ENCODE measurements at places on chromosomes 12 and 14.

DNA sequence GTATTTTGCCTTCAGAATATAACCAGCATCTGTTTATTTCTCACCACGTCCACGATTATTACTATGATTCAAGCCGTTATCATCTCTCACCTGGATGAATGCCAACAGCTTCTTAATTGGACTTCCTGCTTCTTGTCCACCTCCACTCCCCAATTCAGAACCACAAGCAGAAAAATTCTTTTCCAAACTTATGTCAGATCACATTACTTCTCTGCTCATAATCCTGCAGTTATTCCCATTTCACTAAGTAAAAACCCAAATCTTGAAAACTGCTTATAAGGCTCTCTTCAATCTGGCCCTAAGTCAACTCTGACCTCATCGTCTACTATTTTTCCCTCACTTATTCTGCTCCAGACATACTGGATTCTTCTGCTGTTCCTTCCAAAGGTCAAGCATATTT lies 2.0 kb downstream of the CRY1 start:
- no peak for DNase-seq

DNA sequence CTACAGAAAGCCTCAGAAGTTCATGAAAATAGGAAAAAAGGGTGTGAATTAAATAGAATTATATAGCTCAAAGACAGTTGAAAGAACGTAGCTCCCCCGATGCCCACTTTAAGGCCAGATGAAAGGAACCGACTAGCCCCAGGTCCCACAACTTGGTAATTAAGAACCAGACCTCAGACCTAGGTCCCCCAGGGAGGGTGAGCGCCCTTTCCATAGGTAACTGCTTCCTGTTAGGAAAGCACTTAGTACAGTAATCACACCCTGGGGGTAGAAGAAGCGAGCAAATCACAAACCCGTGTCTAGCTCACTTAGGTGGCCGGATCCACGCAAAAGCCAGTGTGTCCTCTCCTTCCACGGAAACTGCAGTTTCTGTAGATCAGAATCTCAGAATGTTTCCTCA lies 77.1 kb downstream of the PLXNC1 start:
- DNase-seq: no peak

GRCh38 chr14:74627076-74627475 lies 15.0 kb upstream of the LTBP2 start:
- DNase-seq: no peak

DNA sequence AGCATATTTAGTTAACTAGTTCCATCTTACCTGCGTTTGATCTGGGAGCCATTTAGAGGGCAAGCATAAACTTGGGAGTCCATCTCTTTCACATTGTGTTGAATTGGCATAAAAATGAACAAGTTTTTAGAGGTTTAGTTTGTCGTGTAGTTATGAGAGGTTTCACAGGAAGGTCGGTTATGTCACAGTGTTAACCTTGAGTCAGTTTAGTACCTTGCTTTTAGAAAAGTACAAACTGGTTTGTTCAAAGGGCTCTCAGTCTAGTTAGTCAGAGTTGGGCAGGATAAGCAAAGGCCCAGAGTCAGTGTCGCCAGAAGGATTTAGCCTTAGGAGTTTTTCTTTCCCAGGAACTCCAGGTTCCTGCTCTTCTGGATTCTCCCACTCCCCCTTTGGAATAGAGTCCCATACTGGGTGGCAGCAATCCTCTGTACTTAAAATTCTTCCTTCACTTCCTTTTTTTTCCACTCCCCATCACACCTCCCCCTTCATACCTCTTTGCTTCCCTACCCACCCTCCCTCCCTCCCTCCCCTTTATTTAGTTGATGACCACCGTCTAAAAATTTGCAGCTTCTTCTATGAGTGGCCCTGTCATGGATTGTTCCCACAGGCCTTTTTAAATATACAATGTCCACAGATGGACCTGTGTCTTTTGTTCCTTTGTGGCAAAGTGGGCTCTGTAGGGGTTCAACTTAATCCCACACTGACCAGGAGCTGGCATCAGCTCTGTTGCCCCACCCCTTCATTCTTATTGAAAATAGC lies 12.1 kb downstream of the PCBP2 start:
- DNase-seq: no peak

GRCh38 chr12:11695321-11695720 lies 45.8 kb downstream of the ETV6 start:
- DNase-seq: no peak

DNA sequence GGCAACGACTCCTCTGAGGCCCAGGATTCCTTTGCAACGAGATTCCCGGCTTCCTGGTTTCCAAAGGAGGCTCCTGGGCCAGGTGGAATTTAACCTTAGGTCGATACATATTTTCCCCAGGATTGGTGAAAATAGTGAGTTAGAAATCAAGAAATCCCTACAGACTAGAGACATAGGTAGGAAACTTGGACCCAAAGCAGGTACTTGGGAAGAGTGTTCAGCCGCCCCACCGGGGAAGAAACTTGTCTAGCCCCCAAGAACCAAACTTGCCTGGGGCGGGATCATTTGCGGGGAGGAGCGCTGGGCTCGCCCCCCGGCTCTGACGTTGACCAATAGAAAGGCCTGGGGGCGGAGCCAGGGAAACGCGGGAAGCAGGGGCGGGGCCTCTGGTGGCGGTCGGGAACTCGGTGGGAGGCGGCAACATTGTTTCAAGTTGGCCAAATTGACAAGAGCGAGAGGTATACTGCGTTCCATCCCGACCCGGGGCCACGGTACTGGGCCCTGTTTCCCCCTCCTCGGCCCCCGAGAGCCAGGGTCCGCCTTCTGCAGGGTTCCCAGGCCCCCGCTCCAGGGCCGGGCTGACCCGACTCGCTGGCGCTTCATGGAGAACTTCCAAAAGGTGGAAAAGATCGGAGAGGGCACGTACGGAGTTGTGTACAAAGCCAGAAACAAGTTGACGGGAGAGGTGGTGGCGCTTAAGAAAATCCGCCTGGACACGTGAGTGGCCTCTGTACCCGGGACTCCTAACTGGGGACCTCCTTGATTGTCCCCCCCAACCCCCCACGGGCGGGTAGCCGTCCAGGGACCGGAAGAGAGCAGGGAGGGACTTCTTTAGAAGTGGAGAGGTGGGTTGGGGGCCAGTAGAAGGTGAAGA lies at the start of gene CDK2:
Gene CDK2, plus strand, starts transcription at position 423 of the 874 bp plus-strand sequence. Its CDS starts 179 bp downstream, at position 602.
- peak; percentile 89 for DNase-seq

- DNase-seq: no peak
Observed at GRCh38 chr14:59018978-59019377, 169.5 kb upstream of the DAAM1 start.

DNA sequence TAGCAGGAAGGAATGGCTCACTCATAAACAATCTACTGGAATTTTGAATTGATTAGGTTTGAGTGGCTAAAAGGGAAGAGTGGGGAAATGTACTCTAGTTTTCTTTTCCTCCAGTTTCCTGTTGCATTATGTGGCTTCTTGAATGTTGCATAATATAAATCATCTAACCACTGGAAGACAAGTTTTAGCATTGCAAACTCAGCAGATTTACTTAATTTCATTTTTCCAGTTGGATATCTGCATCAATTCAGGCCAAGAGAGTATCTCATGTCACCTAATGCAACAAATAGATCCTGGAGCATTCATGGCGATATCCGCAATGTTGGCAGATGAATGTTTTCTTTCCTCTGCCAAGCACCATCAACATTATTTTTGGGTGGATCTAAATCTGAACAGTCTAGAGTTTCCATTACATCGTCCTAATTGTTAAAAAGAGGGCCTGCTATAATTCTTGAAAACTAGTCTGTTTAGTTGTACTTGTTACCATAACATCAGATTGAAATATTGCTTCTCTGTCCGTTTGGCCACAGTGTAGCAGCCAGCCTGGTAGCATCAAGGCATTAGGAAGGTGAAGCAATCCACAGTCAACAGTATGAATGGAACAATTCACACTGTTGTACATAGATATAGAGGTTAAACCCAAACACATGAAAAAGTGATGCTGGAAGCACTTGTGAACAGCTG lies 544.2 kb downstream of the ETNK1 start:
- no peak for DNase-seq

DNA sequence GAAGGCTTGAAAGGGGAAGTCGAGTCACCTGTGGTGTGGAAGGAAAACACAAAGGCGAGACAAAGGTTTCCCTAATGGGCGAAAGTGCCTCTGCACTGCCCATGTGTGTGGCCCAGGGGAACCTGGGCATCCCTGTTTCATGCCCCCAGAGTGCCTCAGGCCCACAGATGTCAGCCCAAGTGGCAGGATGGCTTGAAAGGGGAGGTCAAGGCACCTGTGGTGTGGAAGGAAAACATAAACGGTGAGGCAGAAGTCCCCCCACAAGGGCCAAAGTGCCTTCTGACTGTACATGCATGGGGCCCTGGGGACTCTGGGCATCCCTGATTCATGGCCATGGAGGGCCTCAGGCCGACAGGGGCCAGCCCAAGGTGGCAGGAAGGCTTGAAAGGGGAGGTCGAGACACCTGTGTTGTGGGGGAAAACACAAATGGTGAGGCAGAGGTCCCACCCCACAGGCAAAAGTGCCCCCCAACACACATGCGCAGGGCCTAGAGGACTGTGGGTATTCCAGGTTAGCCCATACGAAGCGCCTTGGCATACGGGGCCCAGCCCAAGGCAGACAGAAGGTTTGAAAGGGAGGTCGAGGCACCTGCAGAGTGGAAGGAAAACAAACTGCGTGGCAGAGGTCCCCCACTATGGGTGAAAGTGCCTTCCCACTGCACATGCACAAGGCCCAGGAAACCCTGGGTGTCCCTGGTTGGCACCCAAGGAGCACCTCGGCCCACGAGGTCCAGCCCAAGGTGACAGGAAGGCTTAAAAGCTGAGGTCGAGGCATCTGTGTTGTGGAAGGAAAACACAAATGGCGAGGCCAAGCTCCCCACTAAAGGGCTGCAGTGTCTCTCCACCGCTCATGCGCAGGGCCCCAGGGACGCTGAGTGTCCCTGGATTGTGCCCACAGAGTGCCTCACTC lies 382.3 kb downstream of the ALG10 start:
- DNase-seq: no peak

DNA sequence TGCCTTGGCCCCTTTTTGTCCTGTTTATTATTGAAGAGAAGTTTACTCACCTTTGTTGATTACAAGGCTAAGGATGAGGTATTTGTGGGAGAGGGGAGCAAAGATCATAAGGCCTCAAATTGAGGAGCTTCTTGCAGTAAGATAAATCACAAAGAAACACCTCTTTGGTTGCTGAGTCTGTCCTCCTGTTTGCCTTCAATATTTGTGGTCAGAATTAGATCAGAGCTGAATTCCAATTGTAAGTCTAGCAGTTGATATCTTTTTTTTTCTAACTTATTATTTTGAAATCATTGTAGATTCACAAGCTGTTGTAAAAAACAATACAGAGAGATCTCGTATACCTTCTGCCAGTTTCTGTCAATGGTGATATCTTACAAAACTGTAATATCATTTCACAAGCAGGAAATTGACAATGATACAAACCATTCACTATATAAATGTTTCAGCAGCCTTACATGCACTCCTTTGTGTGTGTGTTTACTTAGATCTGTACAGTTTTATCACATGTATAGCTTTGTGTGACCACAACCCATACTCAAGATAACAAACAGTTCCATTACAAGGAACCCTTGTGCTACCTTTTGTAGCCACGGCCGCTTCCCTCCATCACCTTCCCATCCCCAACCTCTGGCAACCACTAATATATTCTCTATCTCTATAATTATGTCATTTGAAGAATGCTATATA lies 97.4 kb downstream of the KICS2 start:
- DNase-seq: no peak

- no peak for DNase-seq
Observed at GRCh38 chr12:53290661-53291060, 4.7 kb upstream of the PFDN5 start.

- no peak for DNase-seq
Observed at GRCh38 chr12:126760092-126760491, 1506.9 kb upstream of the TMEM132C start.

DNA sequence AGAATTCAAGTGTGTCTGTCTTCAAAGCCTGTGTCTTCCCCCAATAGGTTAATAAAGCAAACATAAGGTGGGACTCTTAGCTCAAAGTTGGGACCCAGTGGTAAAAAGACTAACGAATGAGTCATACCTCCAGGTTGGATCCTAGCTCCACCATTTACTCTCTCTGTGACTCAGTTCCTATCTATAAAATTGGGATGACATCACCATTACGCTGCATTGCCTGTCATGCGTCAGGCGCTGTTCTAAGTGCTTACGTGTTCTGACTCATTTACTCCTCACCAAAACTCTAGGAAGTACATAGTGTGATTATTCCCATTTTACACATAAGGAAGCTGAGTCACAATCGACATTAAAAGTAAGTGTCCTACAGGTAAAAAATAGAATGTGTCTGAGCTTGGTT lies 915.8 kb downstream of the VRK1 start:
- no peak for DNase-seq

DNA sequence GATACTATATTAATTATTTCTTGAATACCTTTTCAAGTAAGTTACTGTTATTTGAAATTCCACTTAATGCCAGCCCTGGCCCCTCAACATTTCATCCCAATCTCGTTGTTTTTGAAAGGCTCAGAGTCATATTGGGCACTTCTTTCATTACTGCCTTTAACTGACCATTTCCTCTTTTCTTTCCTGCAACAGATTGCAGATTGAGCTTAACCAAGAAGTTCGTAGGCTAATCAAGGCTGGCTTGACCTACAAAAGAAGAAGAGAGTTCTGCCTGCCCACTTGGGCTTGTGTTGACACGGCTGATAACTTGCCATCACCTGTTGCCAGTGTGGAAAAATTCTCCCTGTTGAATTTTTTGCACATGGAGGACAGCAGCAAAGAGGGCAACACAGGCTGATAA lies 91.0 kb downstream of the FLRT2 start:
- no peak for DNase-seq

DNA sequence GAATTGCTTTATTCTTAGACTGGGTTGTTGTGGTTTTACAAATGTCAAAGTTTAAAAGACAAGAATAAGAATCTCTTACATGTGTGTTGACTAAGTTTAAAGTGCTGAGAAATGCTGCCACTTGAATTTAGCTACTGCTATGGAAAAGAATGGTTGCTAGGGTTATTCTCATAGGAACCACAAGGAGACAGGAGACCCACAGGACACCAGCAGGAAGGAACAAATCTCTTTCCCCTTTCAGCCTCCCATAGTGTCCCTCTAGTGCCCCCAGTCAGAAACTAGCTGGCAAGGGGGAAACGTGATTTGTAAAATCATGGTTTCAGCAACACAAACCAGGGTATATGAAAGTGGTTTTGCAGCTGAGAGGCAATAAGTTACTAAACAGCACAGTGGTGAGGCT lies 102.7 kb downstream of the ST8SIA1 start:
- no peak for DNase-seq

GRCh38 chr12:48817873-48818830 lies at the start of gene CACNB3:
Gene CACNB3 (plus strand): TSS chr12:48818496. CDS start chr12:48818930, 434 bp downstream.
- peak; percentile 46 for DNase-seq

Data from stimulated activated CD8-positive, alpha-beta memory T cell treated with anti-CD3 and anti-CD28 coated beads, Interleukin-7, amount 100 ng/mL, for 24 hours (primary cell).